ENCODE measurements at places on chromosomes 5 and 9. TPM values are rescaled to one million over a fixed set of nuclear protein-coding genes. Genes with fewer than 3 reads are reported as not detected.

DNA sequence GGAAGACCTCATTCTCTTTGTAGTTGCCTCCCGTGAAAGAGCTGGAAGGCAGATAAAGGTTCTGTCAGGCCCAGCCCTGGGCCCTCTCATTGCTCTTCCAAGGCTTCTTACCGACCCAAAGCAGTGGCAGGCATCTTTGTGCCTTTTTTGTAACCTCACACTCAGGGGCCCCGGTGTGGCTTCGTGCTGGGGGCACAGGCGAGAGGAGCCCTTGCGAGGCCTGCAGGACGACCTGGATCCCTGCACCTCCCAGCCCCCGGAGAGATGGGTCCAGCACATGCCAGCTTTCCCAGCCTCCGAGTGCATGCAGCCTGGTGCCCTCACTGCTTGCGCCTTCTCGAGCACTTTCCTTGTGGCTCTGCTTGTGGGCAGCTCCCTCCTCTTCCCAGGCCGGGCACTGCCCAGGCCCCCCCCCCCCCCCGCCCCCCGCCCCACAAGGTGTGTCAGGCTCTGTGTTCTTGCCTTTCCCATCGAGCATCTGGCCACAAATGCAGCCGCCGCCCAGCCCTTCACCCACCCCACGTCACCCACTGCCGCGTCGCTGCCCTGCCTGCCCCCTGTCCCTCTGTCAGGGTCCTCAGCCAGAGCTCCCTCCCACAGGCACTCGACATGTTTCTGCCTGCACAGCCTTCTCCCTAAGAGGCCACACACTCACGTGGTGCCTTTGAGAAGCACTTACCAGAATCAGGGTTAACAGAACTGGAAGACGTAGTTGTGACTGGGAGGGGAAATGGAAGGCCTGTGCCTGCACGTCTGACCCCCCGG, 63.7 kb upstream of the CACNA1B start:
- no peak overlapping the region for H3K4me3 ChIP-seq
- no peaks in the 10 kb centered on the region for H3K27me3 ChIP-seq
- H3K36me3 ChIP-seq, result peaks cover 46% of the 10 kb centered on the region
- H3K27ac ChIP-seq, result no peak overlapping the region

GRCh38 chr9:76200745-76201144, 193.5 kb downstream of the RFK start:
- no peaks in the 10 kb centered on the region for H3K4me1 ChIP-seq
- H3K27me3 ChIP-seq, result no peaks in the 10 kb centered on the region
- no peak for DNase-seq
- no peaks in the 10 kb centered on the region for H3K36me3 ChIP-seq
- H3K4me3 ChIP-seq, result no peak overlapping the region
- no peak overlapping the region for H3K27ac ChIP-seq

The GOLGA1 gene
- 10.8 TPM for total RNA-seq

GRCh38 chr9:99137225-99137624, 32.3 kb downstream of the TGFBR1 start:
- H3K4me3 ChIP-seq, result no peak overlapping the region
- no peaks in the 10 kb centered on the region for H3K27me3 ChIP-seq
- H3K4me1 ChIP-seq, result no peaks in the 10 kb centered on the region
- no peak for DNase-seq
- H3K27ac ChIP-seq, result no peak overlapping the region

DNA sequence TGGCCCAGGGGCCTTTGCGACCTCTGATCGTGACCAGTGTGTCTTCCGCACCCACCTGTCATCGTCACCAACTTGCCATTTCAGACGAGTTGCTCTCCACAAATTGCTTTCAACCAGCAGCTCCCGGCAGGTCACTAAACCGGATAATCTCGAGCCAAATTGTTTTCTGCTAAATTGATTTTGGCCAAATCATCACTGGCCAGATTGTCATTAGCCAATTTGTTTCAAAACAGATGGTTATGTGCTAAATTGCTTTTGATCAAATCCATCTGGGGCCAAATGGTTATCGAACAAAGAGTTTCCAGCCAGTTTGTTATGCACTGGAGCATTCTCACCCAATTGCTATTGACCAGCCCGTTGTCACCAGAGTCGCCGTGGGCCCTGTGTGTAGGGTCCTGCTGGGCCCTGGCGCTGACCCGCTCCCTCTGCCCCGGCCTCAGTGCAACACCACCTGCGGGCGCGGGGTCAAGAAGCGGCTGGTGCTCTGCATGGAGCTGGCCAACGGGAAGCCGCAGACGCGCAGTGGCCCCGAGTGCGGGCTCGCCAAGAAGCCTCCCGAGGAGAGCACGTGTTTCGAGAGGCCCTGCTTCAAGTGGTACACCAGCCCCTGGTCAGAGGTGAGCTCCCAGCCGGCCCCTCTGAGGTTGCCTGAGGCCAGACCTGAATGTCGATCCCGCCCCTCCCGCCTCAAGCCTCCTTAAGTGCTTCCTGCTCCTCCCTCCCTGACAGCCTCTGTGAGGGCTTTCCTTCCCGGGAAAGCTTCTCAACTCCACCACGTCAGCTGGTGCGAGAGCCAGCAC, 35.6 kb downstream of the ADAMTSL2 start:
- H3K27me3 ChIP-seq, result no peaks in the 10 kb centered on the region
- H3K36me3 ChIP-seq, result no peaks in the 10 kb centered on the region
- H3K4me3 ChIP-seq, result no peak overlapping the region
- no peak for DNase-seq
- H3K4me1 ChIP-seq, result no peaks in the 10 kb centered on the region

The HSPB3 gene
- total RNA-seq, result not detected

- H3K27me3 ChIP-seq, result no peaks in the 10 kb centered on the region
- DNase-seq, result no peak
- no peak overlapping the region for H3K4me3 ChIP-seq
- no peaks in the 10 kb centered on the region for H3K36me3 ChIP-seq
- H3K27ac ChIP-seq, result no peak overlapping the region
Observed at GRCh38 chr5:145124806-145125205, 710.3 kb downstream of the PRELID2 start.

The SOWAHA gene
- total RNA-seq, result 1.5 TPM

- no peak for DNase-seq
- no peak overlapping the region for H3K4me3 ChIP-seq
- H3K27me3 ChIP-seq, result no peaks in the 10 kb centered on the region
- no peaks in the 10 kb centered on the region for H3K4me1 ChIP-seq
Observed at GRCh38 chr5:76689321-76690036, 26.4 kb upstream of the F2R start.

The MCIDAS gene
- total RNA-seq, result 0.63 TPM

GRCh38 chr9:127165116-127165515, 42.7 kb upstream of the ANGPTL2 start:
- peak; percentile 25 for DNase-seq
- no peaks in the 10 kb centered on the region for H3K27me3 ChIP-seq
- H3K4me1 ChIP-seq, result no peaks in the 10 kb centered on the region
- H3K4me3 ChIP-seq, result no peak overlapping the region

- H3K4me1 ChIP-seq, result no peaks in the 10 kb centered on the region
- no peak overlapping the region for H3K4me3 ChIP-seq
- no peak overlapping the region for H3K27ac ChIP-seq
- no peaks in the 10 kb centered on the region for H3K27me3 ChIP-seq
- H3K36me3 ChIP-seq, result no peaks in the 10 kb centered on the region
Observed at GRCh38 chr5:28808967-28809810, 1770.8 kb upstream of the CDH9 start.

The GPSM1 gene
- 8.4 TPM for total RNA-seq

The GABRA1 gene
- total RNA-seq, result not detected

All from pancreas (tissue), 10 donors.